ENCODE measurements at places on chromosomes 12 and 14.

GRCh38 chr14:55585854-55586253 lies 5.8 kb downstream of the KTN1 start:
- DNase-seq, result no peak

DNA sequence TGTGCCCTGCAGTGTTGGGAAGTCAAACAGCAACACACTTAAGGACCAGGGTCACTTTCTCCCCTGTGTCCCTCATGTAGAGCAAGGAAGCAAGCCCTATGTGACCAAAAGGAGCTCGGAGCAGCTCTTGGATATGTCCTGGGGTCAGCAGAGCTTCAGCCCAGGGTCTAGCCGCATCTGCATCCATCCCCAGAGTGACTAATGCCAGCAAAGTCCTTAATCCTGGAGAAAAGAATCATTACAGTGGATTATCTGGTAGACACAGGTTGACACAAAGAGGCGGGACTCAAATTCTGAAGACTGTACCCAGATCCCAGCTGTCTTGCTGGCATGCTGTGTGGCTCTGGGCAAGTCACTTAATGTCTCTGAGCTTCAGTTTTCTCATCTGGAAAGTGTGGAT lies 239.1 kb upstream of the PWP1 start:
- DNase-seq, result no peak

DNA sequence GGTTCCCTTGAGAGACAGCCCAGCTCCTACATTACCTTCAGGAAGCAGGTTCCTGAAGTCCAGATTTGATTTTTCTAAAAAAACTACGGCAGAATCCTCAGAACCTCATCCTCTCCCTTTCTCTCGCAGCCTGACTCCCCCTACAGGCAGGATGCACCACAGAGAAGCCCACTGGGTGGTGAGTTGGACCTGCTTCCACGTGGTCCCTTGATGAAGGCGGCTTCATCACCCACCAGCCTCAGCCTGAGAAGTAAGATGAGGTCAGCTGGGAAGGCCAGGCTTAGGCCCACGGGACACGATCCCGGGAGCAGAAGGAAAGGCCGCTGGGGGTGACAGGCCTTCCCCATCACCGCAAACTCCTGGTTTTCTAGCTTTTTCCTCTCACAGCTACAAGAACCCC lies 83.0 kb downstream of the ACTN1 start:
- DNase-seq, result no peak

- DNase-seq, result no peak
Measured at GRCh38 chr12:130970908-130971233, 17.2 kb downstream of the ADGRD1 start.

DNA sequence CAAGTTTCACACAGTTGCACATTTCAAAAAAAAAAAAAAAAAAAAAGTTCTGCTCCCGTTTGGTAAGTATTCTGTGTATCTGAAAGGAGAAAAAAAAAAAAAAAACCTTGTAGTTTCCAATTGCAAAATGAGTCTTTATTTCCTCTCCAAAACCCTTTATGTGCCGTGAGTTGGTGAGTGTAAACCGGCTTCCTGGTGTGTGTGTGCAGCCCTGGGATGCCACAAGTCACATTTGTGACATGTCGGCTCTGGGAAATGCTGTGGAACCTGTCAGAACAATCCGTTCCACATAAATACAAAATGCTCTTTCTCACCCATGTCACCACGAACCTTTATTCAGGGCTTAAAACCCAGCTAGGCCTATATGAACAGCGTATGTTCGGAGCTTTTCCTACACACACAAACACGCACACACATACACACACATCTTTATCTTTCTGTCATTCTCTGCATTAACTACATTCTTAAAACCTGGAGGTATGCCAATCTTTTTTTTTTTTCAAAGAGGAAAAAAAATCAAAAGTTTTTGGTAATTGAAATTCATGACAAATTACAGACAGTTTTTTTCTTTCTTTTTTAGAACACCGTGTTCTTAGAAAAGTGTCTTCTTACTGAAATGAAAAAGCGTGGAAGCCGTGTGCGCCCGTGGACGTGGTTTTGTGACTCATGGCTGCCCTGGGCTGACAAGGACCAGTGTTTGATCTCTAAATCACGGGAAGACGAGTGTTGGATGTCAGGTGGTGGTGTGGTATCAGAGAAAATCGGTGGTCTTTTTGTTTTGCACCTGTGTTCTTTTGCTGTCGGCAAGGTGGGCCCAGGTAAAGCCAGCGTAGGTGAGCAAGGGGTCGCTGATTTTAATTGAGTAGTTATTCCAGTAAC lies 612.0 kb downstream of the VRK1 start:
- no peak for DNase-seq

DNA sequence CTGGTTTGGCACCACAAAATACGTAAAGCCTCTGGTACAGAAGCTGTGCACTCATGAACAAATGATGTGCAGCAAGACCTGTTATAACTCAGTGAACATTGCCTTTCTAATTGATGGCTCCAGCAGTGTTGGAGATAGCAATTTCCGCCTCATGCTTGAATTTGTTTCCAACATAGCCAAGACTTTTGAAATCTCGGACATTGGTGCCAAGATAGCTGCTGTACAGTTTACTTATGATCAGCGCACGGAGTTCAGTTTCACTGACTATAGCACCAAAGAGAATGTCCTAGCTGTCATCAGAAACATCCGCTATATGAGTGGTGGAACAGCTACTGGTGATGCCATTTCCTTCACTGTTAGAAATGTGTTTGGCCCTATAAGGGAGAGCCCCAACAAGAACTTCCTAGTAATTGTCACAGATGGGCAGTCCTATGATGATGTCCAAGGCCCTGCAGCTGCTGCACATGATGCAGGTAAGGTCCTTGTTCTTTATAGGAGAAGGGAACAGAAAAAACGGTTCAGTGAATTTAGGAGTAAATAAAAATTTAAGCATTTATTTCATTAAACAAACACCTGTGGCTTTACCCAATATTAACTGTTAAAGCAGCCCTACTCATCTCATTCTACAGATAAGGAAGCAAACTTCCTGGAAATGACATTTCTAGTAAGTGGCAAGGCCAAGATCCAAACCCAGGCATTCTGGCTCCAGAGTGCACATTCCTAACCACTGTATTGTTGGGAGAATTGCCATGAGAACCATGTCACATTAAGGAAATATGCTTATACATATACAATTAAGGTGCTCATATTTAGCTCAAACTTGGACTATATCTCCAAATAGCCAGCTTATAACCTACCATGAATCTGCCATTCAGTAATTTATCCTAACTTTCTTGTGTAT lies 11.7 kb downstream of the COCH start:
- no peak for DNase-seq

DNA sequence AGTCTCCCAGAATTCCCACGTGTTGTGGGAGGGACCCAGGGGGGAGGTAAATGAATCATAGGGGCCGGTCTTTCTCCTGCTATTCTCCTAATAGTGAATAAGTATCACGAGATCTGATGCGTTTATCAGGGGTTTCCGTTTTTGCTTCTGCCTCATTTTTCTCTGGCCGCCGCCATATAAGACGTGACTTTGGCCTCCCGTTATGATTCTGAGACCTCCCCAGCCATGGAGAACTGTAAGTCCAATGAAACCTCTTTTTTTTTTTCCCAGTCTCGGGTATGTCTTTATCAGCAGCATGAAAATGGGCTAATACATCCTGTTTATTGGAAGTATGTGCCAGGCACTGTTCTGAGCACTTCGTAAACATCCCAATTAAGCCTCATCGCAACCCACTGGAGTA lies 788 bp downstream of the KRT72 start:
- DNase-seq, result no peak

DNA sequence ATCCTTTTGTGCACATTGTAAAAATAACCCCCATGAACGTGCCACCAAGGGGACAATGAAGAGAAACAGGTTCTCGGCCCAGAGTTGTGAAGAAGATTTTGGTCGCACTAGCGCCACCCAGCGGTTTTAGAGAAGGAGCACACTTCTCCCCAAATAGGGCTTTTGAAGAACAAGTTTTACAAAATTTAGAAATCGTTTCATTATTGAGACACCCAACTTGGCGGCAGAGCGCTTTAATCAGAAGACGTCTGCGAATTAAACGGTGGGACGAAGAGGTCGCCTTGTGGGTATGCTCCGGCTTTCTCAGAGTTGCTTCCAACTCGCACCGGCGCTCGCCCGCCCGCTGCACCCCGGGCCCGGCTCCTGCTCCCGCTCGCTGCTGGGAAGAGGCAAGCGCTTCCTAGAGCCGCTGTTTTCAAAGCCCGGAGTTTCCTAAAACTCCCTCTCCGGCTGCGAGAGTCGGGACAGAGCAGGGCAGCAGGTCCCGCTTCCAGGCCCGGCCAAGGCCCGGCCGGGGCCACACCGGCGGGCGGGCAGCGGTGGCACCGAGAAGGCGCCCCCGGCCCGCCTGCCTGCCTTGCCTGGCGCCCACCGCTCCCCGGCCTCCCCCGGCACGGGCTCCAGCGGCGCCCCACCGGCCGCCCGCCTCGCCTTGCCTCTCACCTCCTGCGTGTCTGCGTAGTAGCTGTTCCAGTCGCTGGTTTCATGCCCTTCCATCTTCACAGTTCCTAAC lies 645 bp downstream of the FOXA1 start:
- DNase-seq, result no peak

GRCh38 chr12:4112734-4113325 lies 160.7 kb upstream of the CCND2 start:
- no peak for DNase-seq

DNA sequence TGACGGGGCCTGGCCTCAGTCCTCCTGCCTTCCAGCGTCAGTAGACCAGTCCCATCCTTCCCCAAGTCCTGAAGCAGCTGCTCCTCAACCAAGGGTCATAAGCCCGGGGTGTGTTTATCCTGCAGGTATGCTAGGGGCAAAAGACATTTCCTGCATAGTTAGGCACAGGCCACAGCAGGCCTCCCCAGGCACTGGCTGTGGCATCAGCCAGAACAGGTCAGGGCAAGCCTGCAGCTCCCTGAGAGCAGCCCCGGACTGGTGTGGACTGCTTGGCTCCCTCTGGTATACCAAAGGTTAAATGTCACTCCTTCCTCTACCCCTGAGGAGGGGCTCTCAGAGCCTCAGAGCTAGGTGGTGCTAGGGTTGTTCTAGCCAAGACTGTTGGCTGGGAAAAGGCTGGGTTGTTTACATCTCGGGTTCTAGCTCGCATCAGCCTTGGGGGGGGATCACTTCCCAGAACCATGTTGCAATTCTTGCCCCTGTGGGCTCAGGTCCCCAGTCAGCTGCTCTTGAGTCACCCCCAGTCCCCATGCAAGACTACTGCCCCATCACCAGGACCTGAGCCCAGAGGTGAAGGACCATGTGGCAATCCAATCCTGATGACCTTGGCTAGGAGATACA lies 2.9 kb downstream of the MMP14 start:
- no peak for DNase-seq

GRCh38 chr12:115920395-115921183 lies 356.9 kb downstream of the MED13L start:
- DNase-seq, result no peak

- no peak for DNase-seq
Measured at GRCh38 chr14:23629204-23629603, 7.0 kb upstream of the DHRS2 start.

GRCh38 chr14:55946231-55946630 lies 172.0 kb upstream of the PELI2 start:
- no peak for DNase-seq

DNA sequence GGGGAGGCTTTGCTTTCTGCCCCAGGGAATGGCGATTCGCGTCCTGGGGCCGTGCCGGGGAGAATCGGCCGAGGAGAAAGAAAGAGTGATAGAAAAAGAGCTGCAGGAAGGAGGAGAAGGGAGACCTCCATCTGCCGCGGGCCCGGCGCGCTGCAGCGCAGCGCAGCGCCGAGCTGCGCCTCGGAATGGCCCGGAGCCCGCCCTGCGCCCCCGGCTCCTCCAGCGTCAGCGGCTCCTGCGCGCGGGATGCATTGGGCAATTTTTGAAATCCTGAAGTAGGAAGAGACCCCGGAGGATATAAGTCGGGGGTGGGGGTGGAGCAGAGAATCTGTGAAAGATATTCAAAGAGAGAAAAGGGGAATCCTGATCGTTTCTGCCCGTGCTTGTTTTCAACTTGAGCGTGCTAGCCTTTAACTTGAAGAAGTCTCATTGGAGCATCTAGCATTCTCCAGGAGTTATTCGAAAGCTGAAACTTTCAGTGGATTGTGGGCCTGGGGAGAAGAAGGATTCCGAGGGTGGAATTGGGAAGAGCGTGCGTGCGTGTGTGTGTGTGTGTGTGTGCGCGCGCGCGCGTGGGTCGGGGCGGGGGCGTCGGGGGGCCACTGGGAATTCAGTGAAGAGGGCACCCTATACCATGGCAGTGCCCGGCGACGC lies 441 bp downstream of the PDE3A start:
- no peak for DNase-seq

GRCh38 chr12:78096909-78097597 lies 266.4 kb downstream of the NAV3 start:
- no peak for DNase-seq

- no peak for DNase-seq
Measured at GRCh38 chr12:11707535-11707934, 58.1 kb downstream of the ETV6 start.

DNA sequence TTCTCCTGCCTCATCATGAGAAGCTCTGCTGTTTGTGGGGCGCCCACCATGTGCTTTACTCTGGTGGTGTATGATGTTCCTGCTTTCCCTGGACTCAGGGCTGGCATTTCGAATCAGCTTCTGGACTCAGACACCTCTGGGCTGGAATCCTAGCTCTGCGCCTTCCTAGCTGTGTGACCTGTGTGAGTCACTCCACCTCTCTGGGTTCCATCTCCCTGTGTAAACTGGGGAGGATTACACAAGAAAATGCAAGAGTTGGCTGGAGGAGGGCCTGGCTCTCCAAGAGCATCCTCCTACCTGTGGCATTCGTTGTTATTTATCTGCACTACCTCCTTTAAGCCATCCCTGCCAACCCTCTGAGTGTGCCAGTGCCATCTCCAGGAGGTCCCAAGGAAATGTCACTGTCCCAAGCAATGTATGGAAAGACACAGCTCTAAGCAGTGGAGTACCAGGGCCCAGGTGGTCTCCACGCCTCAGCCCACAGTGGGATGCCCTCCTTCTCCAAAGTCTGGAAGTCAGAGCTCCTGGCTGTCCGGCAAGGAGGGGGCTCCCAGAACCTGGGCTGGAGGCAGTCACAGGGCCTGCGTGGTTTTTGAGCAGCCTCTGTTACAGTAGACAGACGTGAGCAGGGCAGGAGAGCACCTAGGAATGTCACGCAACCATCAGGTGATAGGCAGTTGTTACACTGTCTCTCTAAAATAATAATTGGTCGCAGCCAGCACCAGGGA lies 7.3 kb upstream of the TNFAIP2 start:
- no peak for DNase-seq
